ENCODE measurements at places on chromosomes 16 and 17.

GRCh38 chr16:81335669-81336068, 20.9 kb downstream of the GAN start:
- no peak for DNase-seq

DNA sequence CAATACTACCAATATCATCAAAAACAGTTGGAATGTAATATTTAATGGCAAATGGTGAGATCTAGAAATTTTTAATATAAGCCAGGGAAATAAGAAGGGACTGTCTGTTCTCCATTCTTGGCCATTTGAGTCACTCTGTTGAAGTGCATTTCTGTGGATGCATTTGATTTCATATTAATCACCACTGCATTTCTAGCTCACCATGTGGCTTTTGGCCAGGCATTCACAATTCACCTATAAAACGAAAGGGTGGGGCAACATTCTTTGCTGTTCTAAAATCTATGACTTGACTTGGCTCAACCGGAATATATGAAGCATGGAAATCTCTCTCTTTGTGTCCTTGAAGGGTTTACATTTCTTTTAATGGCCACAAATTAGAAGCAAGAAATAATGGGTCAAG, 483.0 kb downstream of the SLC39A11 start:
- no peak for DNase-seq

- DNase-seq = no peak
These were observed 517.0 kb downstream of the CDH13 start for GRCh38 chr16:83143788-83144187.

DNA sequence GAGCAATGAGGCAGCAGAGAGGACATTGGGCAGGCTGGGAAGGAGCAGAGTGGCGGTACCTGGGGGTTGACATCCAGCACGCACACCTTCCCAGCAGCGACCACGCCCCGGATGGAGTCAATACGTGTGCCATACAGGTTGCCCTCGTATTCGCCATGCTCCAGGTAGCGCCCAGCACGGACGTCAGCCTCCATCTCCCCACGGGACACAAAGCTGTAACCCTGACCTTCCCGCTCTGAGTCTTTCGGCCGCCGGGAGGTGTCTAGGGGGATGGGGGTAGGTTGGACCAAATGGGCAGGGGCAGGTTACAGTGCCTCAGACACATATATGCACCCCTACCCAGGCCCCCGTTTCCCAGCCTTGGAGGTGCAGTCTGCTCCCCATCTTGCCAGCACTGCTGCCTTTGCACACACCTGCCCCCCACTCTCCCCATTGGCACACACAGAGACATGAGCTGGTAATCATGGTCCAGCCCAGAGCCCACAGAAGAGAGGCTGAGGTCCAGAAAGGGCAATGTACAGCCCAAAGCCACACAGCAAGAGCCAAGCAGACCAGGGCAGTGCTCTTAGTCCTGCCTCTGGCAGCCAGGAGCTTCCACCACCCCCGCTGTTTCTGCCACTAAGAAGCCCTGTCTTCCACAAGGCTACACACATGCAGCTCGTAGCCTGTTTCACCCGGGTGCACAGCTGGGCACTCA, 27.5 kb downstream of the MPP2 start:
- DNase-seq = no peak

- no peak for DNase-seq
These were observed 125.7 kb downstream of the XYLT1 start for GRCh38 chr16:17345043-17345442.

All from HS-5 (cell line).